ENCODE measurements at places on chromosomes 16 and 17.

- DNase-seq: no peak
Observed at GRCh38 chr17:8436844-8437171, 1.1 kb downstream of the NDEL1 start.

GRCh38 chr16:66378741-66379570, 12.5 kb downstream of the CDH5 start:
- no peak for DNase-seq

- no peak for DNase-seq
Observed at GRCh38 chr17:39899215-39899614, 19.2 kb downstream of the GSDMB start.

- no peak for DNase-seq
Observed at GRCh38 chr17:6241381-6241780, 171.2 kb downstream of the WSCD1 start.

GRCh38 chr17:68698746-68699145, 97.6 kb upstream of the FAM20A start:
- no peak for DNase-seq

GRCh38 chr16:15716694-15717447, 66.8 kb downstream of the NDE1 start:
- DNase-seq: no peak

- no peak for DNase-seq
Observed at GRCh38 chr16:11112723-11113348, 143.2 kb downstream of the SOCS1 start.

GRCh38 chr17:75273977-75274708, 3.1 kb upstream of the MIF4GD start:
- DNase-seq: no peak

GRCh38 chr16:14493791-14494190, 136.3 kb downstream of the PARN start:
- no peak for DNase-seq

GRCh38 chr17:76407509-76407908, 23.1 kb downstream of the SPHK1 start:
- DNase-seq: no peak

DNA sequence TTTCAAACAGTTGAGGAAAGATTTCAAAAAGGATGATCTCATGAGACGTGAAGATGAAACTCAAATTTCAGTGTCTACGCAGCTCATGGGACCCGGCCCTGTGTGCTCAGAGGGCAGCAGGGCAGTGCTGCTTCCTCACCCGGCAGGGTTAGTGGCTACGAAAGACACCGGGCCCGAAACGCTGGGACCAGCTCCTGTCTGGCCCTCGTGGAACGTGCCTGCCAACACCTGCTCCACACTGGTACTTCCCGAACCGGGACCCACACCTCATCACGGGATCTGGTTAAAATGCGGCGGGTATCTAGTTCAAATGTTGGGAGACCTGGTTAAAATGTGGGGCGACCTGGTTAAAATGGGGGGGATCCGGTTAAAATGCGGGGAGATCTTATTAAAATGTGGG, 18.7 kb downstream of the DNASE1 start:
- no peak for DNase-seq

DNA sequence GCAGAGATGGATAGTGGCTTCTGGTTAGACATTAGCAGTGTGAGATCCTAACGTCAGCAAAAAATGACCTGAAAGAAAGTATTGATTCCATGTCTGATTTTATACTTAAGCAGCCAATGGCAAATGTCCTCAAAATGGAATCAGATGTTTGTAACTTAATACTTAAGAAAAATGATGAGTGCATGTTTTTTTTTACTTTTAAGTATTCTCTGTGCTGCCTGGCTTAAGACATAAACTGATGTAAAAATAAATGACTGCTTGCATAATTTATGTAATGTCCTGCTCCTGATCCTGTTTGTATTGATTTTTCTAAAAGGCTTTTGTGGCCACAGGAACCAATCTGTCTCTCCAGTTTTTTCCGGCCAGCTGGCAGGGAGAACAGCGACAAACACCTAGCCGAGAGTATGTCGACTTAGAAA, 7.4 kb downstream of the CBFB start:
- DNase-seq: no peak

- DNase-seq: no peak
Observed at GRCh38 chr17:82889496-82890338, 49.9 kb upstream of the ZNF750 start.

DNA sequence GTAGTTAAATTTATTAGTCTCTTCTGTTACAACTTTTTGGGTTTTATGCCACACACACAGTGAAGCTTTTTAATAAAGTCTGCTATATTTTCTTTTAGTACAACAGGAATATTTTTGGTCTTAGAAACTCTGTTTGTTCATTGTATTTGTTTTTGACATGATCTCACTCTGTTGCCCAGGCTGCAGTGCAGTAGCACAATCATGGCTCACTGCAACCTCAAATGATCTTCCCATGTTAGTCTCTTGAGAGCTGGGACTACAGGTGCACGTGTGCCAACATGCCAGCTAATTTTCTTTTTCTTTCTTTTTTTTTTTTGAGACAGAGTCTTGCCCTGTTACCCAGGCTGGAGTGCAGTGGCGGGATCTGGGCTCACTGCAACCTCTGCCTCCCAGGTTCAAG, 27.1 kb downstream of the PPM1D start:
- no peak for DNase-seq

DNA sequence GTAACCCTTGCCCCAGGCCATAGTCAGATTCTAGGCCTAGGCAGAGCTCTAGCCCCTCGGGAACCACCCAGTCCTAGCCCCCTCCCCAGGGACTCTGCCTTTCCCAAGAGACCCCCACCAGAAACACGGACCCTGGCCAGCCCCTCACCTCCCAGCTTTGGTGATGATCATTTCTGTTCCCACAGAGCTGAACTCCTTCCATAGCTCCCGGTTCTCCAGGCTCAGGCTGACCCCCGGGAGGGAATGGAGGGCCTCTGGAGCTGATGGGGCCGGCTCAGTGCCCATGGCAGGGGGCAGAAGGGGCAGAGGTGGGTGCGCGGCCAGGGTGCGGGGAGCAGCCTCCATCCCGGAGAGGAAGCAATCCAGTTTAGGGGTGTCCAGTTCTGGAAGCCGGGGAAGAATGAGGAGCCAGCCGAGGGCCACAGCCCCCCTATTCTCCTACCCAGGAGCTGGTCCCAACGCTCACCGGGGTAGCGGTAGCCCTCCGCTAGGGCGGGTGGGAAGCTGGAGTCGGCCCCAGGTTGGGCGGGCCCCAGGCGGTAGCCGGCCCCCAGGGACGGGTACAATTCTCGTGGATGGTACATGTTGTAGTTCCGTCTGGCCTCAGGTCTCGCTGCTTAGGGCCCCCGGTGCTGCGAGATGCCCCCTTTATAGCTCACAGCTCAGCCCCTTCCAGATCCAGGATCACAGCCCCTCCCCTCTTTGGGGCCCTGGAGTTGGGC, 953 bp downstream of the TBX6 start:
- no peak for DNase-seq

DNA sequence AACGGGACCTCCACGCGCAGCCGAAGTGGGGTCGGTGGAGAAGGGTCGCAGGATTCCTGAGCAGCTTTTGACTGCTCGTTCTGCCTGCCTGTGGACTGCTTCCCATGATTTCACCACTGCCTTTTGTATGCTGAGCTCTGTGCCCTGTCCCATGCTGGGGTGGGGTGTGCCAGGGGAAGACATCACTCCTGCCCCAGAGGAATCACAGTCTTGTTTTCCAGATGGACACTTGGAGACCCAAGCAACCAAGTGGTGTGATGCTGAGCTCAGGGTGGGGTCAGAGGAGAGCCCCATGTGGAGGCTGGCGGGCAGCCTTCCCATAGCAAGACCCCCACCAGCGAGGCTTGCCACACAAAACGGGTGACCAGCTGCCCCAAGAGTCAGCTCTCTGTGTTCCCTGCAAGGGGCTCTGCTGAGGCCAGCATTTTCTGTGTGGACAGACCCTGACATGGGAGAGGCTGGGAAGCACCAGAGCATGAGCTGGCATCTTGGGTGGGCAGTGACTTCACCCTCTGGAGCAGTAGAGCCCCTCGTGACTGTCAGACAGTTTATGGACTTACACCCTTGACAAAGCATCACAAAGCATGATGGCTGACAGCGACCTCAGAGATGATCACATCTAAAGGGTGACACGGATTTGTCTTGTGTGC, 111.9 kb downstream of the GNAO1 start:
- no peak for DNase-seq

DNA sequence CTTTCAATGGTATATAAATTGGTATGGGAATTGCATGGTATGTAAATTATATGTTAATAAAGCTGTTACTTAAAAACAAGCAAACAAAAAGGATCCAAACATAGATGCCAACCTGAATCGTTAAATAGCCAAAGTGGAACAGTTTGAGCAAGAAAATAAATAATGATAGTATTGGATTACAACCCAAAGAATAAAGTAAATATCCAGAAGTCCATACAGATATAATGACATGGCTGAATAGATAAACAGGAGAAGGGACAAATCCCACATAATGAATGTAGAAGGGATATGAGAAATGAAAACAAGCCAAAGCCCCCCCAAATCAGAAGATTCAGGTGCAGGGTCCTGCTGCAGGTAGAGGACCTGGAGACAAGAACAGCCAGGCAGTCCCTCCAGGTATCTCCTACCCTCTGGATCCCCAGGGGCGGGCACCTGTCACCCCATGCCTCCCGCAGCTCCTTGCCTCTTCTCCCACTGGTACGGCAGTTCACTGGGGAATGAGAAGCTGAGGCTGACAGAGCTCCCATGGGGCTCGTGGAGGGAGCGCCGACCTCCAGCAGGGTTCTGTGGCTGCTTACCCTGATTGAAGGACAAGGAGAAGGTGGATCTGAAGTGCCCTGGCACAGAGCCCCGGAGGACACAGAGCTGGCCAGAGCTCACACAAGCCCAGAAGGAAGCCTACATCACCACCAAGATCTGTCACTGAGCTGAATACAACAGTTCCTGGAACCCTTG, 9.9 kb upstream of the LCAT start:
- no peak for DNase-seq

GRCh38 chr16:26195225-26195624, 503.5 kb downstream of the HS3ST4 start:
- no peak for DNase-seq

DNA sequence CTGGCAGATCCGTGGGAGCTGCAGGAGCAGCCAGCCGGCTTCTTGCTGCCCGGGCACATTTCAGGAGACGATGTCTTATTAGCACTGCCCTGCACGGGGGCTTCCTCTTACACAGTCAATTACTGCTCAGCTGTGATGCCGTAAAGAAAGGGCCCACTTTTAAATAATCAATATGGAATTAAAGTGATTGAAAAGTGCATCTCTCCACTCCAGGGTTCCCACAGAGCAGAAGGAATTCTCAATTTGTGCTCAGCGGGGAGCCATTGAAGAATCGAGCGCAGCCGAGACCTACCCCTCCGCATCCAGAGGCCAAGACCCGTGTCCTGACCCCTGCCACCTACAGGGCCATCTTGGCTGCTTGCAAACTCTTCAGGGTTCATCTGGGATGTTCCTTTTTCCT, 399.4 kb upstream of the C16orf82 start:
- no peak for DNase-seq

GRCh38 chr17:35082073-35082657, 18.7 kb upstream of the RFFL start:
- no peak for DNase-seq

GRCh38 chr17:68294196-68294555, 2.9 kb downstream of the ARSG start:
- no peak for DNase-seq

DNA sequence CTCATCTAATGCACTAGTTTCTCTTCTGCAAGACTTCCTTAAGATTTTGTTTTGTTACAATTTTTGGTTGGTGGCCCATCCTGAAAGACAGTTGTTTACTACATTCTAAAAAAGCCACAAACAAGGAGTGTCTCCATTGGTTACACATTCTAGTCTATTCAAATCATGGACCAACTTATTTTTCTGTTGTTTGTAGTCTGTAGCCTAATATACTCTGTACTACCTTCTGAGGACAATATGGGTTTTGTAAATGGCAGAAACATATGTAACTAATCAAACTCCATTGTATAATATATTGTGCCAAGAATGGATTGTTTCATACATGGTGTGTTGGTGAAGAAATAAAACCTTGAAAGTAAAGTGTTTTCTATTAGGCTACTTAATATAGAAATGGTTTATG, 79.5 kb upstream of the DHX40 start:
- no peak for DNase-seq

DNA sequence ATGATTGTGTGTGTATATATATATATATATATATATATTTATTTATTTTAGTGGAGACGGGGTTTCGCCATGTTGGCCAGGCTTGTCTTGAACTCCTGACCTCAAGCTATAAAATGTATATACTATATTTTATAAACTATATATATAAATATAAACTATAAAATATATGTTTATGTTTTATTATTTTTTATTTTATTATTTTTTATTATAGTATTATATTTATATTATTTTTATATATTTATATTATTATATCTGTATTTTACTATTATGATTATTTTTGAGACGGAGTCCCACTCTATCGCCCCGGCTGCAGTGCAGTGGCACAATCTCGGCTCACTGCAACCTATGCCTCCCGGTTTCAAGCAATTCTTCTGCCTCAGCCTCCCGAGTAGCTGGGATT, 10.5 kb upstream of the PHOSPHO1 start:
- DNase-seq: no peak

- DNase-seq: no peak
Observed at GRCh38 chr17:82545071-82545462, 25.5 kb downstream of the FOXK2 start.

DNA sequence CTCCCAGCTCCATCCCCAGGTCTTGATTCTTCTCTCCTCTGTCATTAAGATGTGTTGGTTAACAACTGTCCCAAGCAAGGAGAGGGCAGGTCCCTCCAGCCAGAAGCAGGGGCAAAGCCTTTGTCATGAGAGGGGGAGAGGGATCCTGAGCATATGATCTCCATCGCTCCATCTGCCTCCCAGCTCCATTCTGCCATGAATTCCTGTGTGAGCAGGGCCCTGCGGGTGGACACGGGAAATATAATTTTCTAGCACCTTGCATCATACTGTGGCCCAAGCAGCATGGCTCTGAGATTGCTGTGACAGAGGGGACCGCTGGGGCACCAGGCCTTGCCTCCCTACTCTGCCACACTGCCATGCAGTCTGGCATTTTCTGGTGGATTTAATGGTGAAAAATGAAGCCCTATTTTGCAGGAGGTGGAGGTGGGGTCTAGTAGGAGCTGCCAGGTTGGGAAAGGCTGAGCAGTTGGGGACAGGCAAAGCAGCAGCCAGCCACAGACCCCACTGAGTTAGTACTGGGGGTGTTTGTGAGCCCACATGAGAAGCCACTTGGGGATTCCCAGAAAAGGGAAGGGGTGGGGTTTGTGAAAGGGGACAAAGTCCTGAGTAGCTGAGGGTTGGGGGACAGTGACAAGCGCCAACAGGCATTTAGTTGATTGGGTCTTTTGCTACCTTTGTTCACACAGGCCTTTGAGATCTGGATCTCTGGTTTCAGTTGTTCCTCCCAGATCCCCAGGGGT, 16.4 kb downstream of the TMEM238L start:
- no peak for DNase-seq

GRCh38 chr16:80300876-80301275, 239.9 kb upstream of the DYNLRB2 start:
- DNase-seq: no peak

- no peak for DNase-seq
Observed at GRCh38 chr17:82880620-82881323, 41.0 kb upstream of the ZNF750 start.

GRCh38 chr17:29617125-29617480, 5.6 kb downstream of the CORO6 start:
- DNase-seq: no peak

Data from NCI-H2227 treated with DMSO at 0.1 percent for 48 hours (cell line).